ENCODE measurements at places on chromosomes 4 and X.

- DNase-seq, result no peak
These were observed 314 bp downstream of the DNASE1L1 start for GRCh38 chrX:154408659-154409221.

GRCh38 chrX:95893636-95894035, 791.0 kb upstream of the DIAPH2 start:
- no peak for DNase-seq

GRCh38 chr4:2253160-2254084, 8.5 kb downstream of the MXD4 start:
- DNase-seq, result no peak

DNA sequence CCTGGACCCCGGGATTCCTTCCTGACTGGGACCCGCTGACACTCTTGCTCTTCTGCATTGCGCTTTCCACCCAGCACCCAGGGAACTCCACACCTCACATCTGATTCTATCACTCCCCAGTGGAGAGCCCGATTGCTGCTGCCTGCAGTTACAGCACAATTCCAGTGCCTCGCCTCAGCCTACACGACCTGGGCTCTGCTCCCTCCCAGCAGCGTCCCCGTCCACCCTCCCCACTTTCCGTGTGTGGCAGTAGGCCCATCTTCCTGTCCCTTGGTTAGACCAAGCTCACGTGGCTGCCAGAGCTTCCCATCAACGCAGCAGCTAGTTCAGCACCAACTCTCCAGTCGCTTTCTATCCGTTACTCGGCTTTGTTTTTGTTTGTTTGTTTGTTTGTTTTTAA, 66.6 kb upstream of the SORBS2 start:
- DNase-seq, result no peak

DNA sequence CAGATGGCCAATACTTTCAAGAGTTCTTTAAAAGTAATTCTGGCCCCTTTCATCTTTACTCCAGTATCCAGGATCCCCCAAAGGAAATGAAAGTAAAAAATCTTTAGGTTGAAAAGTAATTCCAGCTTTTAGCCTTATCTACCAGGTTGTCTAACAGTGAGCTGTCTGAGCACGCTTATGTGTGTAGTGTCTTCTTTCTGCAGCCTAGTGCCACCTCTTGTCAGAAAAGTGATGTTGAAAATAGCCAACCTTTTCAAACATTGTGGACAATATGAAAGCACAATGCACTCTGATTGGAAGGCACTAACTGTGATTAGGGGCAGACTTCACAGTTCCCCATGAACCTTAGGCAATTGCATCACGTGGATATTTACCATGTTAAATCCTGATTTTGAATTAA, 92.1 kb downstream of the RELL1 start:
- no peak for DNase-seq

GRCh38 chr4:86935853-86936733, 1.3 kb downstream of the AFF1 start:
- DNase-seq, result no peak

- no peak for DNase-seq
These were observed 49.0 kb upstream of the HOPX start for GRCh38 chr4:56730097-56730496.

All from CMK (cell line).